Tibial artery (tissue), 4 donors: ENCODE measurements at places on chromosomes 12 and 14.

DNA sequence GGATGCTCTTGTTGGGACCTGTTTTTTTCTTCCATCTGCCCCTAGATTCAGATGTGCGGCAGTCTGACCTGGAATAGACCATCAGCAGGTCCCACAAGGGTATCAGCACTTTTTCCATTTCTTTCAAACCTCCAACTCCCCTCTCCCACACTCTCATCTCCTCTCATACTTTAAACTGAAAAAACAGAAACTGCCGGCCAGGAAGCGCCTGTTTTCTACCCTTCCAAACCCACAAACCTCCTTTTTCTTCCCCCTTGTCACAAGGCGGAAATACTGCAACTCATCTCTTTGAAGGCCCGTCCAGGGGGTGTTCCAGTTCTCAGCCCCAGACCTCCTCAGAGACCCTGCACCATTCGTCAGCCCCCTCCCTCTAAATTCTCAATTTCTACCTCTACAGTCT lies 62.5 kb upstream of the FKBP4 start:
- DNase-seq: no peak

DNA sequence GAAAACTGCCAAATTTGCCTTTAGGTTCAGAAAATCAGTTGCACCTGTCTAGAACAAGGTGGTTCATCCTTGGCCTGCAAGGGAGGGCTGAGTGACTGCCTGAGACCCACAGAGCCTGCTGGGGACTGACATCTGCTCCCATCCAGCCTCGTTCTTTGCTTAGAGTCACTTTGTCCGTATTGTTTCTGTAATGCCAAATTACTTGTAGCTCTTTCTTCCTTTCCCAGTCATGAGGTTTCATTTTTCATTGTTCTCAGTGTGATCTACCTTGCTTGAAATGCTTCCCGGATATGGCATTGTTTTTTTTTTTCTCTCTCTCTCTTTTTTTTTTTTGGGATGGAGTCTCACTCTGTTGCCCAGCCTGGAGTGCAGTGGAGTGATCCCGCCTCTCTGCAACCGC lies 21.3 kb downstream of the TSPAN9 start:
- no peak for DNase-seq

DNA sequence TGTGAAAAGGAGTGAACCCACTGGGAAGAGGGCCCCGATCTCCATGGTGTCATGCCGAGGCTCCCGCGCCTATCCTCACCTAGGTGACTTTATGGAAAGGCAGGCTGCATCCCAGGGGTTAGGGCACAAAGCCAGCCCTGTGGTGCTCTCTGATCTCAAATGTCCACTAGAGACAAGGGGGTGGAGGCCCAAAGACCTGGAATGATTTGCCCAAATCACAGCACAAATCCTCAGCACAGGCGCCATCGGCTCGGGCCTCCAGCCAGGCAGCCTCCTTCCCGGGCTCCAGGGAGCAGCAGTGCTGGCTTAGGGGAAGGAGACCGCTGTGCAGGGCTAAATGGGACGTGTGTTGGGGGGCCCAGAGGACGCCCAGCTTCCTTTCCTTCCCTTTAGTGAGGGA lies 17.6 kb downstream of the CHGA start:
- no peak for DNase-seq

- no peak for DNase-seq
Observed at GRCh38 chr14:36035675-36036074, 140.8 kb downstream of the PTCSC3 start.

- no peak for DNase-seq
Observed at GRCh38 chr14:73170686-73171085, 34.4 kb downstream of the PSEN1 start.

GRCh38 chr14:55936691-55937090 lies 181.5 kb upstream of the PELI2 start:
- DNase-seq: no peak

DNA sequence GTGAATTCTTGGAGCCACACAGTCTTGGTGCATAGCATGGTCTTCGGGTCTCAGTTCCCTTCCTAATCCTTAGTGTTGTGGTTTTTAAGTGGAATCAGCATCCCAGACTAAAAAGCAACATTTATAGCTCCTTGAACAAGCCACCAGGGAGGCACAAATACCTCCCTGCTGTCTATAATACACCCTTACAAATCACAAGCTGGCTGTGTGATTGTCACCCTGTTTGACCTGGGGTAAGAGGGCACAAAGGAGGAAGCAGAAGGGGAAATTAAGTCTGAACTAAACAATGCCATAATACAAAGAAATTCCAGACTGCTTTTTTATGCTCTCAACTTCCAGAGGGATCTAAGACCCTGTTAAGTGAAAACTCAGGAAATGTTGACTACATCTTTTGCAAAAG lies 7.7 kb upstream of the MMP19 start:
- no peak for DNase-seq

- no peak for DNase-seq
Observed at GRCh38 chr14:82492157-82492556, 958.5 kb upstream of the SEL1L start.

GRCh38 chr12:92769124-92769901 lies 66.5 kb downstream of the PLEKHG7 start:
- no peak for DNase-seq

- no peak for DNase-seq
Observed at GRCh38 chr12:124769163-124769530, 94.5 kb downstream of the SCARB1 start.

- no peak for DNase-seq
Observed at GRCh38 chr14:102092806-102093205, 6.0 kb upstream of the HSP90AA1 start.

GRCh38 chr14:61104358-61104757 lies 123.3 kb downstream of the SLC38A6 start:
- DNase-seq: no peak

DNA sequence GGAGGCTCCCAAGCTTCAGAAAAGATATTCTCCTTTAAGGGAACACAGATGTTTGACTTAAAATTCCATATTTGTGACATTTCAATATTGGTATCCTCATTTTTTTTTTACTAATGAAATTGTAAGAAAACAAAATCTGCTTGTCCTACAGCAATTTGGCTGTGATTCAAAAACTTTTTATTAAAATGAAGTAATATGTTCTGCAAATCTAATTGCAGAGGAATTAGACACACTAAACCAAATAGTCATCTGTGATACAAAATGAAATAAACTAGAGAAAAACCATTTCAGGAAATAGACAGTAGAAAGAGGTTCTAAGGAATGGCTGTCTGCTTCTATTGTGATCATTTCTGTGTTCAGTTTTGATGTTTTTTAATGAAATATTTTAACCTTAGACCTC lies 50.1 kb upstream of the HIF1A start:
- DNase-seq: no peak

GRCh38 chr12:124352257-124352656 lies 57.4 kb downstream of the RFLNA start:
- DNase-seq: no peak

DNA sequence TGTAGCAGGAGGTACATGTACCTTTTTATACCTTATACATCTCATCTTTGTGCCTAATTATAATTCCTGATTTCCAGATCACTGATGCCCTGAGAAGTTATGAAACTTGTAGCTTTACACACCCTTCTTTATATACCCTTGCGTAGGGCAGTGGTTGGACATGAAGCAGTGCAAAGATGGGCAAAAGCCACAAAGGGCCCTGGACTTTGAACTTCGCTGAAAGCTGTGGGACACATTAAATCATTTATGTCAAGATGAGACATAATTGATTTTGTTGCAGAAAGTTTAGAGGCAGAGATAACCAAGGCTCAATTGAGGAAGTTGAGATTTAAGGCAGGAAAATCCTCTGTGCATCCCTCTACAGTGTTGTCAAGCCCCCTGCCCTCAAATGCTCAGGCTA lies 170.0 kb downstream of the SLC2A13 start:
- DNase-seq: no peak

GRCh38 chr12:50248883-50249282 lies 34.4 kb downstream of the LIMA1 start:
- DNase-seq: no peak

DNA sequence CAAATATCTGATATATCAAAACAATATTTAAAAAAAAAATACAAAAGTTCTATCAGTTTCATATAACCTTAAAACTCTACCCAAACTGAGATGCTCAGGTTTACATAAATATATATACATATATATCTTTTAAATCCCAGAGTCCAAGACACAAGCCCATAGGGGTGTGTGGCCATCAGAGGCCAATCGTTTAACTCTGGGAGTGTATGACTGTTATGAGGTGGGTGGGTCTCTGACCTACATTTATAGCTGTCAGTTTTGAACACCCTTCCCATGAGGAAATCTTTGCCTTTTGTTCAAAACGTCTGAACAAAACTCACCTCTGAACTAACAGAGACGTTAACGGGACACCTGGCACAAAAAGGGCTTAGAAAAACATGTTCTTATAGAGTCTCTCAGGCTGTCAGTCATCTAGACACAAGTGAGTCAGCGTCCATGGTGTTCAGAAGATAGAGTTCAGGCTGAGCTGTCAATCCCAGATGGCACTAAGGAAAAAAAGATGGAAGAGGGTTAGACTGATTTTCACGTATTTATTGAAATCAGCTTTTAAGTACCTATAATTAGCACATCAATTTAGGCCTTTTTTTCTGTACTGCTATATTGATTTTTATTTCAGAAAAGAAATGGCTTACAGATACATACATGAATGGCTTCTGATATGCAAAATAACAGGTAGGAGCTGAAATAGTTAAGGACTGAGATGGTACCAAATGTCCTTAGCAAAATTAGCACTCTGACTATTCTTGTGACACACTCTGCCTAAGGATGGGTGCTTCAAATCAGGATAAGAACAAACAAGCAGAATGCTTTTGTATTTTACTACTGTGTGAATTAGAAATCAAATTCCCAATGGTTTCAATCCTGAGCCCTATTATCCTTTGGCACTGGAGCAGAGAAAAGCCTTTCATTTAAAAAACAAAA lies 29.2 kb downstream of the HIGD1C start:
- DNase-seq: no peak

- no peak for DNase-seq
Observed at GRCh38 chr12:124536641-124537040, 30.8 kb downstream of the NCOR2 start.

DNA sequence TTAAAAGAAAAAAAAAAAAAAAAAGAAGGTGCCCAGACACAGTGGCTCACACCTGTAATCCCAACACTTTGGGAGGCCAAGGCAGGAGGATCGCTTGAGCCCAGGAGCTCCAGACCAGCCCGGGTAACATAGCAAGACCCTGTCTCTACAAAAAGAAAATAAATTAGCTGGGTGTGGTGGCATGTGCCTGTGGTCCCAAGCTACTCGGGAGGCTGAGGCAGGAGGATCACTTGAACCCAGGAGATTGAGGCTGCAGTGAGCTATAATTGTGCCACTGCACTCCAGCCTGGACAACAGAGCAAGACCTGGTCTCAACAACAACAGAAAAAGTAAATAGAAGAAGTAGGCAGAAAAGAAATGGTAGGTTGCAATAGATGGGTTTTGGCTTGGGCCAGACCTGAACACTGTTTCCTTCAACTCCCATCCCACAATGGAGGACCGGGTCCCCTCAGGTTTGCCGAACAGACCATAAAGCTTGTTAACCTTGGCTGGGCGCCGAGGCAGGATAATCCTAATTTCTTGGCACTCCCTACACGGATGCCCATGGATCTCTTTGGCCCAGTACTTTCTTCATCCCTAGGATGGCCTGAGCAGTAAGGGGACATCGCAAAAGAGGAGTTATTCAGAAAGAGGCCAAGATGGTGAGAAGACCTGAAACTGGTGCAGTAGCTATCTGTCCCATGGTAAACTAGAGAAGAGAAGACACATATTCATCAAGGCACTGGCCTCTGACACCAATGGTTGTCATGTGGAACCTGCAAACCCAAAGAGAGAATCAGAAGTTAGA lies 165.5 kb upstream of the CCND2 start:
- DNase-seq: no peak

- DNase-seq: no peak
Observed at GRCh38 chr14:76664790-76665189, 96.5 kb upstream of the VASH1 start.

DNA sequence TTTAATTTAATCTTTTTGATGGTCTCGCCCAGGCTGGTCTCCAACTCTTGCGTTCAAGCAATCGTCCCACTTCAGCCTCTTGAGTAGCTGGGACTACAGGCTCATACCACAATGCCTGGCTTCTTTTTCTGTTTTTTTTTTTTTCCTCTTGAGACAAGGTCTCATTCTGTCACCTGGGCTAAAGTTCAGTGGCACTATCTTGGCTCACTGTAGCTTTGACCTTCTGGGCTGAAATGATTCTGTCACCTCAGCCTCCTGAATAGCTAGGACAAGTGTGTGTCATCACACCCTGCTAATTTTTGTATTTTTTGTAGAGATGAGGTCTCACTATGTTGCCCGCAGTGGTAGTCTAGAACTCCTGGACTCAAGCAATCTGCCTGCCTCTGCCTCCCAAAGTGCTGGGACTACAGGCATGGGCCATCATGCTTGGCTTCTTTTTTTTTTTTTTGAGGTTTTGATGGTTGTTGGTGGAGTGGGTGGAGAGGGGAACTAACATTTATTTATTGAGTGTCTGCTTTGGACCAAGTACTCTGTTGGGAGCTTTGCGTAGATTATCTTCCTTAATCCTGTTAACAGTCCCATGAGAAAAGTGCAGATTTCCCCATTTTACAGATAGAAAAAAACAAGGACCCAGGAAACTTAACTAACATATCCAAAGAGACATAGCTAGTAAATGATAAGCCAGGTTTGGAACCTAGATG lies 102.0 kb downstream of the DIP2B start:
- DNase-seq: no peak

GRCh38 chr14:21268617-21269251 lies 508 bp downstream of the HNRNPC start:
- no peak for DNase-seq

- no peak for DNase-seq
Observed at GRCh38 chr14:67512463-67513310, 20.4 kb upstream of the PLEKHH1 start.

GRCh38 chr12:45148006-45148405 lies 67.9 kb upstream of the ANO6 start:
- DNase-seq: no peak

GRCh38 chr14:26766726-26767125 lies 168.9 kb upstream of the NOVA1 start:
- DNase-seq: no peak

DNA sequence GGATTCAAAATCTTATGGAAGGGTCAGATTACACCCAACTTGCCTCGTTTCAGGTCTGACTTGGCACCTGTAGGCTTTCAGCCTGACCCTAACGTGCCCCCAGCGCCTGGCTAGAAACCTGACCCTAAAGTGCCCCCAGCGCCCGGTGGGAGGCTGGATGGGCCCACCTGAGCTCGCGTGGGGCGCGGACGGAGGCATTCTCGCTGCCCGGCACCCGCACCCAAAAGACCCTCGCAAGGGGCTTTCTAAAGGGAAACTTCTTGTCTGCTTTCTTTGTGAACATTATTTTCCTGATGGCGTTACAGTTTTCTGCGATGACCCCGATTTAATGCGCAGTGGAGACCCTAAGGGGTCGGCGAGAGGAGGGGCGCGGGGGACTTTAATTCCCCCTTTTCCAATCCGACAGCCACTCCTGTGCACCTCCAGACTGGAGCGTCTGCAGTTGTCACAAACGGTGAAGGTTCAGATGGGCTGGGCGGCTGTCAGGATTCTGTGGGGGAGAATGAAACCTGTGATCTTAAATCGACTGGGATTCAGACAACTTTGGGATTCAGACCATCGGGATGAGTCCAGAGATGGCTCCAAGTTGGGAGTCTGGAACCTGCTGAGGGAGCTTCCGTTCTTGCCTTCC lies 751 bp upstream of the HRK start:
- DNase-seq: no peak
